Stimulated activated CD4-positive, alpha-beta T cell treated with anti-CD3 and anti-CD28 coated beads, TNF-alpha, amount 100 ng/mL, for 24 hours (primary cell): ENCODE measurements at places on chromosomes 2 and 18.

DNA sequence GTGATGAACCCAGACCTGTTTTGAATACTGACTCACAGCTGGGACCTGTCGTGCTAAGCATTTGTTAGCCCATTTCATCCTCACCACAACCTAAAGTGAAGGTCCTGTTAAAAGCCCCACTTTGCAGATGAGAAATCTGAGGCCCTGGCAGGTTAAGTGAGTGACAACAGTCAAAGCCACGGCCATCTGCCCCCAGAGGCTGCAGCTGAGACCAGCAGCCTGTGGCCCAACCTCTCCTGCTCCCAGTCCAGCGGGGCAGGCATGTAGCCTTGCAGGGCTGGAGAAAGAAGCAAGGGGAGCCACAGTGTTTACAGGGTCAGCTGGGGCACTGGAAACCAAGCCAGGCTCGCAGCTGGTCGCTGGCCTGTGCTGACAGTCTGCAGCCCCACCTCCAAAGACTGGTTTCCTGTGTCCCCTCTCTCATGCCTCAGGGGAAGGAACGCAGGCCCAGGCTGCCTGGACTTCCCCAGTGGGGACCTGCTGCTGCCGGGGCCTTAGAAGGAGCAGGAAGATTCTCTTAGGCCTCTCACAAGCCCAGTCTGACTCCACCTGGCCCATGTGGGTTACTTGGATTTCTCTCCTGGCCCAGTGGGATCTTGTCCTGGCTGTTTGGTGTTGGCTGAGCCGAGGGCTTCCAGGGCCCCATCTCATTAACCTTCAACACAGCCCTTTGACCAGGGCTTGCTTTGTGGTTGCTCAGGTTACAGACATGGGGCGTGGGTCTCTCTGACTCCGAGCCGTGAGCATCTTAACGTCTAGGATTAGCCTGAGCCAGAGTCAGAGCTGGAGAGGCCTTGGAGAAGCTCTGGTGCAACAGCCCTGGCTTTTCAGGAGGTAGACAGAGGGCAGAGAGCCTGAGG, 1.7 kb downstream of the INPP5D start:
- no peak for DNase-seq

DNA sequence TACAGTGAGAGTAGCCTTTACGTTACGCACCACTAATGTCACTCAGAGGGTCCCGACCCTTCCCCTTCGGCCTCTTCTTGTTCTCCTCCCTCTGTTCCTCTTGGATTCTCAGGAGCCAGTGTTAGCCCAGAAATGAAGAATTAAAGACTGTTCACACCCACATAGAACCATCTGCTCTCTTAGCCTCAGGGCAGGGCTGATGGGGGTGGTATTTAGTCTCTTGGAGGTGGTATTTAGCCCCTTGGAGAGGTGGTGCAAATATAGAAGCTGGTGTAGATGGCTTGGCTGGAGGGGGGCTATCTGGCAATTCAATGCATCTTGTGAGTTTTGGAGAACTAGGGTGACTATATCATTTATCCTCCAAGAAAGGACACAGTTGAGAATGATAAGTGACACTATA, 286.5 kb downstream of the PRKCE start:
- DNase-seq: no peak

- DNase-seq: no peak
These were observed 22.2 kb upstream of the YWHAQ start for GRCh38 chr2:9652898-9653479.

DNA sequence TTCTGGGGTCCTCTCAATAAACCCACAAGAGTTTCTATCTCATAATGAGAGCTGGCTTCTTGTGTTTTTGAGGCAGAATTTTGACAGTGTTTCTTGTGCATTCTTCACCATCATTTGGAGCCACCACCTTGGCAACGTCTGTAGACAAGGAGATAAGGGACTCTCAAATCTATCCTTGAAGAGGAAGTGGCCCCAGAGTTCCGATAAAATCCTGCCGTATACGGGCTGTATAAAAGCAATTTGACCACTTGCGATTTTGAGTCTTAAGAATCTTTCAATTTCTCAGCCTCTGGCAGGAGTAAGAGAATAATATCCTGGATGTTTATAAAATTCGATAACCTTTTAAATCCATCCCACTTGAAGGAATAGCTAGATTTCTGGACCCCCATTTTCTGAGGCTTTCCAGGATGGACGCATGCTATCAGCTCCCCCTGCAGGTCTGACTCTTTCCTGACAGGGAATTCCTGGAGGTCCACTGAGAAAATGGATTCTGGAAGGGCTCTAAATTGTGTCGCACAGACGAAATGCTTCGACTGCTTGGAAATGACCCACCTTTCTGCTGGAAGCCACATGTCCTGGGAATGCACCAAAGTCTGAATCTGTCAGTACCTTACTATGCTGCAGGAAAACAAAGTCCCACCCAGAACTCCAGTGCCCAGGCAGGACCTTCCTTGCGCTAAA, 54.1 kb downstream of the E2F6 start:
- no peak for DNase-seq

- DNase-seq: no peak
These were observed 74.0 kb upstream of the SESTD1 start for GRCh38 chr2:179338681-179339080.

- DNase-seq: no peak
These were observed 140.1 kb upstream of the ASB18 start for GRCh38 chr2:236404346-236404745.

DNA sequence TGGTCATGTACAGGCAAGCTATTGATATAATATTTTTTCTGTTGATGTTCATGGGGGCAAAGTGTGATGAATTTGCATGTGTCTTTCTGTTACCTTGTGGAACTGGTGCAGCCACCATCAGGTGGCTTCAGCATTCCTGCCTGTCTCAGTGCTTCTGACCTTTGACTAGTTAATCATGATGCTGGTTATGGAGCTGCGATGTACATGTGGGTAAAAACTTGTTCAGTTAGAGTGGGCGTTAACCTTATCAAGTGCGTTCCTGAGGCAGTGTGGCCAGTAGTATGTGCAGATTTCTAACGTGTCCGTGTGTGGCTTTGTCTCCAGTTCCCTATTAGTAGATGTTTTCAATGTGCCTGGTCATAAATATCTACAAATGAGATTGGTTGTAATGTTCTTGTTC, 127.4 kb upstream of the ZSWIM2 start:
- no peak for DNase-seq

GRCh38 chr2:176088048-176088936, 4.2 kb upstream of the HOXD13 start:
- no peak for DNase-seq

- no peak for DNase-seq
These were observed 315.8 kb upstream of the KLHL29 start for GRCh38 chr2:23069156-23069555.

GRCh38 chr2:20225294-20226151, 593 bp upstream of the SDC1 start:
- peak; percentile 41 for DNase-seq

GRCh38 chr2:33168425-33168824, 221.7 kb downstream of the LTBP1 start:
- DNase-seq: no peak

DNA sequence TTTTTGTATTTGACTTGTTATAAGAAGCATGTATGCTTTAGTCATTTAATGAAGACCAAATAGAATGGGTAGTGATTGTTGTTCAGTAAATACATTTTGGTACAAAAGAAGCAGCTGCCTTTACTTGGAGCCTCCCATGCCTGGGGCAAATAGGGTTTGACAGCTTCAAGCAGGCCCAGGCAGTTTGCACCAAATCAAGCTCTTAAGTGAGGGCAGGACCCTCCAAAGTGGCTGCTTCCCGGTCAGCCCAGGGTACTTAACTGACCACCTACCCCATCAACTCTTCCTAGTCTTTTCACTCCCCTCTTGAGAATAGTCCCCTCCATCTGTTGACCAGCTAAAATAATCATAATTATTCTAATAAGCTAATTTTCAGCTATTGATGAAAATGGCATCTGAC, 5.2 kb downstream of the MAPRE3 start:
- DNase-seq: no peak

DNA sequence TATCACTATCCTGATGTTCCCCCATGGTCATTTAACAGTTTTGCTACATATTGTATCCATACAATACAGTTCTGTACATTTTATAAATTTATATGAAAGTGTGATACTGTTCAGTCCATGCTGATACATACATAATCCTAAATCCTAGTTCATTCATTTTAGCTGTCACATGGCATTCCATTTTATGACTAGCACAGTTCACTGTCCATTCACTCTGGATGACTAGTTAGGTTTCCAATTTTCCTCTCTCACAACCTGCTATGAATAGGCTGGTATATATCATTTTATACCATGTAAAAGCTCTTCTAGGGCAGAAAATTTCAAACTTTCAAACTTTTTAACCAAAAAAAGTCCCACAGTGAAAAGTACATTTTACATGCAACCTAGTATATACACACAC, 15.2 kb downstream of the SMAD2 start:
- no peak for DNase-seq

DNA sequence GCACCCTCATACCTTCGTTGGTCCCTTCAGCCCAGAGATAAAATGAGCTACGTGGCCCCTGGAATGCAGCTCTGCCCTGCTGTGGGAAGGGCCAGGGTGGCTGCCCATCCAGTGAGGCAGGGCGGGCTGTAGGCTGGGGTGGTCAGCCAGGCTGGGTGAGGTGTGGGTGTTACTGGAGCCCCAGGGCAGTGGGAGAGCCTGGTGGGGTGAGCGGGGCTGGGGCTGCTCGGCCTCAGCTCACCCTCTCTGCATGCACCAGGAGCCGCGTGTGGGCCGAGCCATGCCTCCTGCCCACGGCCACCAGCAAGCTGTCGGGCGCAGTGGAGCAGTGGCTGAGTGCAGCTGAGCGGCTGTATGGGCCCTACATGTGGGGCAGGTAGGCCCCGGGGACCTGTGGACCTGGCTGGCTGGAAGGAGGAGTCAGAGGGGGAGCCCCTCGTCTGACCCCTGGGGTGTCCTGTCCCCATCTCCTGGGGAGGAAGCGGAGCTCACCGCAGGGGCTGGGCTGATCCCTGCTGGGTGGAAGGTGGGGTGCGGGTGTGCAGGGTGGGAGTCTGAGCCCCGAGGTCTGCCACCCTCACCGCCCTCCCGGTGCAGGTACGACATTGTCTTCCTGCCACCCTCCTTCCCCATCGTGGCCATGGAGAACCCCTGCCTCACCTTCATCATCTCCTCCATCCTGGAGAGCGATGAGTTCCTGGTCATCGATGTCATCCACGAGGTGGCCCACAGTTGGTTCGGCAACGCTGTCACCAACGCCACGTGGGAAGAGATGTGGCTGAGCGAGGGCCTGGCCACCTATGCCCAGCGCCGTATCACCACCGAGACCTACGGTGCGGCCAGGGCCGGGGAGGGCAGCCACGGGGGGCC, 5.5 kb downstream of the RNPEPL1 start:
- DNase-seq: no peak

DNA sequence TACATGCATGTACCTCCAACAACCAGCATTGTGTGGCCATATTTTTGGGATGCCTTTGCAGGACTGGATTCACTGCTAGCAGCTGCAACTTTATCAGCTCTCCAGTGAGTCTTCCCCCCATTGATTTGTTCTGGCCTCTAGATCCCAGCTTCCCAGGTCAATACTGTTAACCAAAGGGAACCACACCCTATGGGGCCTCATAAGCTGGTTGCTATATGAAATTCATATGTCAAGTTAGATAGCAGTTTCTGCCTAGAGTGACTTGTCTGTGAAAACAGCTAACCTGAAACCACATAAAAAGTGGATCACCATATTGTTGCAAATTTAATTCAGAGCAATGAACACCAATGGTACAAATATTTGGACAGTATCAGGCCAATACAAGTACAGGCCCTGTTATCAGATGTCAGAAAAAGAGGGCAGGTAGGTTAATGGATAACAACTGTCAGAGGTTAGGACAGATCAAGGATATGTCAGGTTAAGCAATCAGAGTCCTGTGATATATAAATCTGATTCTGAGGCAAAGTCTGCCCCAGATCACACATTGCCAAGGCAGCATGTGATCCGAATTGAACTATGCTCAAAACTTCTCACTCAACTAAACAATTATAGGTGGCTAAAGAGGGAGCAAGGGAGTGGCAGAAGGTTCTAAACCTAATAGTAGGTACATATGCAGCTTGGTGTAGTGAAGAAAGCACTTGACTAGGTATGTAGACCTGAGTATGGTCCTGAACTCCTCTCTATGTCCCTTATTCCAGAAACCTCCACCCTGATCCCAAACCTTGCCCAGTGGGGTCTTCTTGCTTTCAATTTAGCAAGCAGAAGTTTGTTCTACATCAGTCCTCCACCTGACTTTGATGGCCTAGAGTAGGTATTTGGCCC, 310.2 kb upstream of the STON1 start:
- no peak for DNase-seq

DNA sequence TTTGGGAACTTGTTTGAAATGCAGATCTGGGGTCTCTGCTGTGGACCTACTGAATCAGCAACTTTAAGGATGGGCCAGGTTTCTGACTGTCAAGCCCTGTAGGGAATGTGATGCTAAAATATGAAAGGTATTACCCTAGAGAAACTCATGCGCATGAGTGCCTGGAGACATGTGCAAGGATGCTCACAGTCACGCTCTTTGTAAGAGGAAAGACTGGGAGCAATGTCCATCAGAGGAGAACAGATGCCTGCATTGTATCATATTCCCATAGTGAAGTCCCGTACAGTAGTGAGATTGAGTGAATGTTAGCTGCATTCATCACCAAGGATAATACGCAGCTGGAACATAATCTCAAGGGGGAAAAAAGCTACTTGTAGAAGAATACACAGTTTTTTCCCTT, 14.1 kb downstream of the ZNF407 start:
- no peak for DNase-seq

DNA sequence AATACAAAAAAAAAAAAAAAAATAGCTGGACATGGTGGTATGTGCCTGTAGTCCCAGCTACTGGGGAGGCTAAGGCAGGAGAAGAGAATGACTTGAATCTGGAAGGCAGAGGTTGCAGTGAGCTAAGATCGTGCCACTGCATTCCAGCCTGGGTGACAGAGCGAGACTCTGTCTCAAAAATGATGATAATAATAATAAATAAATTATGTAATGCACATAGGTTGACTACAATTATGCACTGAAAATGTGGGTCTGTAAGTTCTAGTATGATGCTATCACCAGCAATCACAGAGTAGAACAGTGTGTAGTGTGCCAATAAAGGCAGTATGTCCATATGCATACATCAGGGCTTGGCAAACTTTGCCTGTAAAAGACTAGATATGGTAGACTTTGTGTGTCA, 55.6 kb upstream of the MYCN start:
- DNase-seq: no peak

- no peak for DNase-seq
These were observed 75.7 kb downstream of the MYO5B start for GRCh38 chr18:50119296-50119695.

GRCh38 chr2:133135035-133135654, 433.1 kb downstream of the NCKAP5 start:
- DNase-seq: no peak

DNA sequence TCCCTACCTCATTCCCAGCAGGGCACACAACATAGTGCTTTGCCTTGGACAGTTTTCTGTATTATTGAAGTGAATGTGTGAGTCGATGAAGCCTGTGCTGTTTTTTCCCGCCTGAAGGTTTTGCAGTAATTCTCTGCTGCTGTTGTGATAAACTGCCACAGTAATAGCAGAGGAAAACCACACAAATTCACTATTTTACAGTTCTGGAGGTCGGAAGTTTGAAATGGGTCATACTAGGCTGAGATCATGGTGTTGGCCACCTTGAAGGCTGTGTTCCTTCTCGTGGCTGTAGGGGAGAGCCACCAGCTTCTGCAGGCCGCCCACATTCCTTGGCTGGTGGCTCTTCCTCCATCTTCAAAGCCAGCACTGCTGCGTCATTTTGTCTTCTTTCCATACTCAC, 678 bp upstream of the SLC16A14 start:
- no peak for DNase-seq

- no peak for DNase-seq
These were observed 9.8 kb upstream of the IL36A start for GRCh38 chr2:112995346-112995920.
